ENCODE measurements at places on chromosomes 7 and 10. TPM values are rescaled to one million over a fixed set of nuclear protein-coding genes. Genes with fewer than 3 reads are reported as not detected.

DNA sequence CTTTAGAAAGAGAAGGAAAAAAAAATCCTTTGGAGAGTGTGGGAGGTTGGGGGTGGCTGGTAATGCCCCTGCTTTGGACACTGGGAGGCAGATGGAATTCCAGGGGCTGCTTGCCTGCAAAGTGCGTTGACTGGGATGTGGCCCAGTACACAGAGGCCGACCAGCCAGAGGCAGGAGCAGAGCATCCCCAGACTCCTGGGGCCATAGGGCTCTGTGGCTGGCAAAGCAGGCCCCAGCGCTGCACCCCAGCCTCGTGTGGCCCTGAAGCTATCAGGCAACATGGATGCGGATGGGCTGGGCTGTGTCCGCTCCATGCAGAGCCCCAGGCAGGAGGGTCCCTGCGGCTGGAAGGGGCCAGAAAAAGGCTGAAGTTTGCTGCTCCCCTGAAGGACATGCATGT lies 361.6 kb upstream of the FZD8 start:
- no peak for DNase-seq

- no peak for DNase-seq
These were observed 188.1 kb downstream of the MGMT start for GRCh38 chr10:129655007-129655678.

- DNase-seq: no peak
These were observed 234.6 kb upstream of the CXCL12 start for GRCh38 chr10:44619521-44619920.

The ITGB8 gene
- total RNA-seq: 2.2 TPM

DNA sequence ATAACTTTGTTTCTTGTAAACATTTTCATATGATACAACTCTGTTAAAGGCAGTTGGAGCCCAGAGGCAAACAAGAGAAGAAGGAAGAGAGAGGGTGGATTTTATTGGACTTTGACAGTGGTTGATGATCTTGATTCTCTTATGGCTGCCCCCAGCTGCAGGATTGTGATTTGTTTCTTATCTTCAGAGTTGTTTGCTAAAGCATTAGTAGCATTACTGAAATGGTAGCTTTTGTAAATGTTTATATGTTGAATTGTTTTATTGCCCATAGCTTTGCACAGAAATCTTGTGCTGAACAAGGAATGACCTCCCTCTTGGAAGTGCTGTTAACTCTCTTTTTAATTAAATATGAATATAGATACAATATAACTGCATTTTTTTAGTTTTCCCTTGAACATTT lies 309.4 kb downstream of the AUTS2 start:
- no peak for DNase-seq

The WAPL gene
- 34.8 TPM for total RNA-seq

The UCMA gene
- not detected for total RNA-seq

Measured in dermis microvascular lymphatic vessel endothelial cell (primary cell).